Epithelial cell of proximal tubule (primary cell): ENCODE measurements at places on chromosomes 3 and 15.
A peak's percentile ranks its signal among the peaks of the same experiment; 100 is the strongest.

DNA sequence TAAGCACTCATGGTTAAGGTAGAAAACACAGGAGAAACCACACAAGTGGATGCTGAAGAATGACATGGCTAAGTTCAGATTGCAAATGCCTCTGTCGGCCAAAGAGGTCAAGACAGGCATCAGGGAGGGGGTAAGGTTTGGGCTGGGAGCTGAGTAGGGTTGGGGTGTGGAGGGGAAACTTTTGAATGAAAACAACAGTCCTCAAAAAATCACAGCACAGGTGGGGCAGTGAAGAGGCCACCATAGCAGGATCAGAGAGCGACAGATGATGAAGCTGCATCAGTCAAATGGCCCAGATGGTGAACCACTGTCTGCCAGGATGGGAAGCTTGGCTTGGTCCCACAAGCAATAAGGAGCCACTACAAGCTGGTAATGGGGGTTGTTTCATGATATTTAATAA lies 74.9 kb downstream of the ADCY5 start:
- no peak for DNase-seq

GRCh38 chr3:138609898-138610266 lies 1.3 kb downstream of the FAIM start:
- DNase-seq = no peak

DNA sequence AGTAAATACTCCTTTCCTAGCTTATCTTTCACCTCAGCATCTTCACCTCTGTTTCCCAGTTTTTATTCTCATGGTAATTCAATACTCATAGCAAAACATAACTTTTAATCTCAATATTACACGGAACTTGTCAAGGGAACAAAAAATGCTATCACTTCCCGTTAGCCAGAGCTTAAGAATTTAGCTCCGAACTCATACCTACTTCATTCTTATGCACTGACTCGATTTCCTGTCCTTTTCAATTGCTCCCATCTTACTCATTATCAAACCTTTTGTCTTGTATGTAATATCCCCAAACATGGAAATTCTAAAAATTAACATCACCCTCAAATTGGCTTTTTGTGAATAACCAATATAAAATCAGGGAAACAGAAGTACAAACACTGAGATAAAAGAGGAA lies 28.2 kb downstream of the MYEF2 start:
- no peak for DNase-seq

GRCh38 chr3:115836944-115837343 lies 213.6 kb downstream of the GAP43 start:
- DNase-seq = no peak

DNA sequence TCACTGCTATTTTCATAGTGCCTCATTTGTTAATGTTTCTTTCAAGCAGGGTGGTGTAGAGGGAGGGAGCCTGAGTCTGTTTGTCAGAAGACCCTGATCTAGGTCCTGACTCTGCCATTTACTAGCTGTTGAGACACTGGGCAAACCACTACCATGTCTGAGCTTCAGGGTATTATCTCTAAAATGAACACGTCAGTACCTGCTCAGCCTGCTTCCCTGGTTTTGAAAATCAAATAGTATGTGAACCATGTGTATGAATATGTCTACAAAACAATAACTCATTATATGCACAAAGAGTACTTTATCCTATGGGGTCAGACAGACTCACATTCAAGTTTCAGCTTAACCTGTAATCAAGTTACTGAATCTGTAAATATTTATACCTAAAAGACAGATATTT lies 25.1 kb downstream of the SYNPR start:
- DNase-seq = no peak

- no peak for DNase-seq
These were observed 52.4 kb downstream of the MCCC1 start for GRCh38 chr3:183046883-183047282.

DNA sequence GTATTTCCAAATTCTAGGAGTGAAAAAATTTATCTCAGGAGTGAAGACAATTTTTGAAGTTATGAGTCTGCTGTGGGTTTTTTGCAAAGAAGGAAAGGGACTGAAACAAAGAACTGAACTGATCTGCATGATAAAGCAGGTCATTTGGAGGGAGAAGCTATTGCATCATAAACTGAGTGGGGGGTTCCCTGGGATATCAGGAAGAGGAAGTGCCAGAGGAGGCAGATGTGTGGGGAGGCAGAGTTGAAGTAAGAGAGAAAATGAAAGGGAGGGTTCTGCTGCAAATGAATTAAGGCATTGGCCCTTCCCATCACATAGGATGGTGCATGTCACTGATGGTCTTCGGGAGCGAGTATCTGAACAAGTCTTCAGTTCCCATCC lies 379.2 kb downstream of the VPS13C start:
- DNase-seq = no peak

DNA sequence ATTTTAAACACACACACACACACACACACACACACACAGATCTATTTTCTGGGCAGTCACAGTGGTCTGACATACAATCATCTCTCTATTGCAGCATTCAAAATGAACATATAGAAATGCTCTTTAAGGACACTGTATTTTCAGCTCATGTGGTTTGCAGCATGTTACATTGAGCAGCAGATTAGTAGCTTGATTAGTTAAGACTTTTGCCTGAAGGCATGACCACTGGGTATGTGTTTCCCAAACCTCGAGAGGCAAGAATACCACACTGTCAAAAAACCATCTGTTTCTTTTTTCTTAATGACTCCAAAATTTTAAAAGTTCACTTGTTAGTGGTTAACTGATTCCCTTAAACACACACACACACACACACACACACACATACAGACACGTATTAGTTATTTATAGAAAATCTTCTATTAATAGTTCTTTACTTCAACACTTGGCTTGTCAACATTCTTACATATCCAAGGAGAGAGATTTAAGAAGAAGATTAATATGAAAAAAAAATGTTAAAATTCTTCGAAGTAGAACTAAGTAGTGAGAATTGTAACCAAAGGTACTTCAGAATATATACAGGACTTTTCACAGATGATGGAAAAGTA lies 518.2 kb downstream of the CADM2 start:
- DNase-seq = no peak

GRCh38 chr3:141905129-141905528 lies 28.7 kb downstream of the ATP1B3 start:
- no peak for DNase-seq

DNA sequence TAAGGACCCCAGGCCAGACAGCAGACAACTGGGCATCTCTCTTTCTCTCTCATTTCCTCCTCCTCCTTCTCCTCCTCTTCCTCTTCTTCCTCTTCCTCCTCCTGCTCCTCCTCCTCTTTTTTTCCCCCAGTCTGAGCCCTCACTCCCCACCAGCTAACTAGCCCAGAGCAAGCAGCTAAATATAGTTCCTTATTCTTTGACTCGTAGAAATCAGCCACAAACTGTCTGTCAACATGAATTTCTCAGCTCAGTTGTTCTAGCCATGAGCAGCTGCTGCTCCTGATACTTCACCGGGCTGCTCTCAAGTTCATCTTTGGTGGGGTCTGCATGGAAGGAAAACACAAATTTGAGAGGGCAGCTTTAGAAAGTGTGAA lies 19.2 kb upstream of the LOXL1 start:
- DNase-seq = no peak

GRCh38 chr3:23421811-23422516 lies 218.8 kb downstream of the UBE2E2 start:
- no peak for DNase-seq

GRCh38 chr15:44882499-44882968 lies 74.0 kb upstream of the TERB2 start:
- peak; percentile 44 for DNase-seq

DNA sequence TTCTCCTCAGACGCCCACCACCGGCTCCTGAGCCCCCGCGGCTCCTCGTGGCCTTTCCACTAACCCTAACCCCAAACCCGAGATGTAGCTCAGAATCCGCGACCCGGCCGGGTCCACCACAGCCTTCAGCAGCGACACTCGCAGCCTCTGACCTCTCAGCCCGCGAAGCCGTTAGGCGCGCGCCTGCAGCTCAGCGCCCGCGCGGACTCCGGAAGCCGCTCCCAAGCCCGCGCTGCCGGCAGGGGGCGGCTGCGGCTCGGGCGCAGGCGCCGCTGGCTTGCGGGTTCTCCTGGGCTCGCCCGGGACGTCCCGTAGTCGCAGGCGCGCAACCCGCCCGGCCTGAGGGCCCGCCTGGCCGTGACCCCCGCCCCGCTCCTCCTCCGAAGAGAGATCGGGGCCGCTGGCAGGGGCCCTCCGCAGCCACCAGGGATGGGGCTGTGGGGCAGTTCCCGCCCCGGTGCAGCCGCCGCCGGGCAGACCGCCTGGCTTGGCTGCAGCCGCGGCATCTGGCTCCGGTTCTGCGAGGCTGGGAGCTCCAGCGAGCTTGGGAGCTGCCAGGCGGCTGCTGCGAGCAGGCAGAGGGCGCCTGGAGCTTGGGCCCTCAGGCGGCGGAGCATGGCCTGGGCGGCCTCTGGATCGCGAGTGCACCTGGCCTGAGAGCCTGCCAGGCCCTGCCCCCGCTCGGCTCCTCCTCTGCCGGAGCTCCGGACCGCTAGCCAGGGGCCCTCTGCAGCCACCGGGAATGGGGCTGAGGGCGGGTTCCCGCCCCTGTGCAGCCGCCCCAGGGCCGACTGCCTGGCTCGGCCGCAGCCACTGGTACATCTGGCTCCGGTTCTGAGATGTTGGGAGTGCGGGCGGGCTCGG lies 120.7 kb downstream of the LMLN start:
- no peak for DNase-seq

- no peak for DNase-seq
These were observed 57.7 kb upstream of the HES1 start for GRCh38 chr3:194078045-194078821.
